Naive thymus-derived CD4-positive, alpha-beta T cell (primary cell): ENCODE measurements at places on chromosomes 1 and 21. TPM values are rescaled to one million over a fixed set of nuclear protein-coding genes. Genes with fewer than 3 reads are reported as not detected.

HSF2BP gene
- total RNA-seq: 1.4 TPM

KCND3 gene
- not detected for total RNA-seq

HAO2 gene
- total RNA-seq: not detected

OXCT2 gene
- 0.24 and 0.36 TPM in 2 replicates for total RNA-seq

CLDN17 gene
- not detected for total RNA-seq

PPIAL4G gene
- 0.94 and 0.97 TPM in 2 replicates for total RNA-seq

TBX19 gene
- 1.8 TPM for total RNA-seq

RNF223 gene
- not detected for total RNA-seq
